Neural progenitor cell (in vitro differentiated cells): ENCODE measurements at places on chromosomes 1 and 21. TPM values are rescaled to one million over a fixed set of nuclear protein-coding genes. Genes with fewer than 3 reads are reported as not detected.

- no peak for DNase-seq
These were observed 13.6 kb downstream of the LRRC42 start for GRCh38 chr1:53959664-53960250.

DNA sequence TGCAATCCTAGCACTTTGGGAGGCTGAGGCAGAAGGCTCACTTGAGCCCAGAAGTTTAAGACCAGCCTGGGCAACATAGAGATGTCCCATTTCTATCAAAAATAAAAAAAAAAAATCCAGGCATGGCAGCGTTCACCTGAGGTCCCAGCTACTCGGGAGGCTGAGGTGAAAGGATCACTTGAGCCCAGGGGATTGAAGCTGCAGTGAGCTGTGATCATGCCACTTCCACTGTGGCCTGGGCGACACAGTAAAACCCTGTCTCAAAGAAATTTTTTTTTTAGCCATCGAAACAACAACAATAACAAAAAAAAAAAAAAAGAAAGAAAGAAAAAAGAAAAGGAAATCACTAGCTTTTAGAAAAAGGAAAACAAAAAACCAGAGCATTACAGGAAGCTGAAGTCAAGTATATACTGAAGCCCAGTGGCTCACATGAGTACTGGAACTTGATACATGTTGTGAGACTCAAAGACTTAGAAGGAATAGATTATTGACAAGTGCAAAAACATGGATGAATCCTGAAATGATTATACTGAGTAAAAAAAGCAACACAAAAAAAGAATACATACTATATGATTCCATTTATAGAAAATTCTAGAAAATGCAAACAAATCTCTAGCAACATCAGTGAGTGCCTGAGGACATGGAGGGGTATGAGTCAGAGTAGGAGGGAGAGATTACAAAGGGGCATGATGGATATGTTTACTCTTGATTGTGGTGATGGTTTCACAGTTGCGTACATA, 6.1 kb upstream of the RABGAP1L start:
- DNase-seq, result no peak

DNA sequence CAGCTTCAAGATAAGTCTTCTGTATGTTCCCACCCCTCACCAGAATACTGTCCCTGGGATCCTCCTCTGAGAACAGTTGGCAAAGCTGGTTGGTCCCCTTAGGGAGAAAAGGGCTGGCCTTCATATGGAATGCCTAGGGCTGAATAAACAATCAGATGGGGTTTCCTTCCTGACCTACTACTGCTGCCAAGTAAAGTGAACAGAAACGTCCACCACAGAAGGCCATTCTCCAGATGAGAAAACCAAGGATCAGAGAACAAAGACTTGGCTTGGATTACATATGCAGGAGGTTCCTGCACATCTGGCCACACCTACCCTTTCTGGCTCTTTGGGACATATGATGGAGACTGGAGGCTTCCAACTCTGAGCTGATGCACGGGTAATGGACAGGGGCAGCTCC, 194.5 kb downstream of the HIVEP3 start:
- no peak for DNase-seq

DNA sequence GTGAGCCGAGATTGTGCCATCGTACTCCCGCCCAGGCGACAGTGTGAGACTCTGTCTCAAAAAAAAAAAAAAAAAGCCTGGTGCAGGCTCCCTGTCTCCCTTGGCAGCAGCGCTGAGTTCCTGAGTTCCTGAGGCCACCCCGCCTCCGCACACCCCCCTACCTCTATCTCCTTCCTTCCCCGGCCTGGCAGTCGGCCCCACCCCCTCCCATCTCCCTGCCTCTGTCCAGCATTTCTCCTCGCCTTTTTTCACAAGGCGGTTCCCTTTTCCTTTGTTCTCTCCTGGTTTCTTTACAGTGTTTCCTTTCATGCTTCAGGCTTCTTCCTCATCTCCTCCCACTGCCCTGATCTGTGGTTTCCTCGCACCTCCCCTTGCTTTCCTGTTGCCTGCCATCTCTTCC, 2.7 kb downstream of the RORC start:
- peak; percentile 88 for DNase-seq

DNA sequence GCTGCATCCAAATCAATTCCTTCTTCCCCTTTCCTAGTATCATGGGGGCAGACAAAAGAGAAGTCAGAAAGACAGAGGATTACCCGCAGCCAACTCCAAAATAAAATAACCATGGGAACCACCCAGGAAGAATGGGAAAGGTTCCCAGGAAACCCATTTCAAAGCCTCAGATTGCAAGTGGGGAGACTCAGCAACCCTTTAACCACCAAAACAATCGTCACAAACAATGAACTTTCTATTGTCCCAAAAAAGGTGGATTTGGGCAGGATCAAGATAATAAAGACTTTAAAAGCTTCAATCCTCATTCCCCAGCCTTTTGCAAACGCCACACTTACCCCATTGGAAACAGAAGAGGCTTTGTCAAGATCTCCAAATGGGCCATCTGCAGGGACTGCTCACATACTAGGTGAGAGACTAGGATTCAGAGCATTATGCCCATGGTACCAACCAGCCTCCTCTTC, 5.1 kb downstream of the TIAM1 start:
- DNase-seq, result peak; percentile 61

- DNase-seq, result no peak
These were observed 149.6 kb downstream of the CYYR1 start for GRCh38 chr21:26423511-26423910.

DNA sequence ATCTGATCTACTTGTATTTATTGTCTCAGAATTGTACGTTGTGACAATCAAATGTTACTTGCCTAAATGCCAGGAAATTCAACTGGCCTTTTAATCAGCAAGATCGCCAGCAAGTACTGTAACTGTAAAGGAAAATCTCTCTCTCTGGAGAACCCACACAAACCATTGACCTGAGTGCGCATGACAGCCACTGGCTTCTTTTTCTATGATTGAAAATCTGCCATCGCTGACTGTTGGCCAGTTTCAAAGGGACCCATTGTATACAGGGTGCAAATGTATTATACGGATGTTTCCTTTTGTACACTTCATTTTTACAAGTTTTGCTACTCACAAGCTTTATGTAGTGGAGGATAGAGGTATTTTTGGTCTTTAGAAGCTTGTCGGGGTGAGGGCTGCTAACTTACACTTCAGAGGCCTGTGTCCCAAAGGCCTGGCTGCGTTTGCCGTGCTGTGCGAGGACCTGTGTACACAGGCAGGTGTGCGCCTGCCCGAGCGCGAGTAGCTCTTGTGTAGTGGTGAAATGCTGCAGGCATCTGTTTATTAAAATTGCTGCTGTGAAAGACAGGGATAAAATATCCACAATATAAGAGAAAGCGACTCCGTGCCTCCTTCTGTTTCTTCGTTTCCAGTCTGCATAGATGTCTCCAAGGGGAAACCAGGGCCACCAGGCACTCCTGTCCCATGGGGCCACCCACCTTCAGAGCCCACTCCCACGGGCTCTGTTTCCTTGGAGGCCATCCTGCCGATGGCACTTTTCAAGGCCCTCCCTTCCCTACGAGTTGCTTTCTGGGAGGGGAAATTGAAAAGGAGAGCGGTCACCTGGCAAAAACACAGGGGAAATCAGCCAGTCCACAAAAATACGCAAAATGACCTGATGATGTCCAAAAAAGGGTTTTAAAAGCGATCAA, 25.3 kb upstream of the TRAPPC10 start:
- no peak for DNase-seq

DNA sequence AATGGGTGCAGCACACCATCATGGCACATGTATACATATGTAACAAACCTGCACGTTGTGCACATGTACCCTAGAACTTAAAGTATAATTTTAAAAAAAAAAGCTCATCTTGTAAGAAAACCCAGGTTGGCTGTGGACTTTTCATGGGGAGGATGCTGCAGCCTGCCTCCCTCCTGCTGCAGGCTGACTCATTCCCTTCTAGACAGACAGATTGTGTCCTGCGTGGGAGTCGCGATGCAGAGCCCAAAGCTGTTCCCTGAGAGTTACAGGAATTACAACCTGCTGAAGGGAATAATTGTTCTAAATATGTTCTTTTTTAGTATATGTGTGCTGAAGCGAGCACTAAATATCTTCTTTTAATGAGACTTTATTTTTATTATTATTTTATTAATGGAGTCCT, 93.2 kb downstream of the TBX19 start:
- no peak for DNase-seq

C1orf87 gene
- not detected in 2 replicates for total RNA-seq

AMY1C gene
- not detected in 2 replicates for total RNA-seq

ASH1L gene
- 27.4 and 42.1 TPM in 2 replicates for total RNA-seq
